ENCODE measurements at places on chromosomes 4 and X. TPM values are rescaled to one million over a fixed set of nuclear protein-coding genes. Genes with fewer than 3 reads are reported as not detected.

GRCh38 chr4:6209921-6210320 is 9.6 kb upstream of the JAKMIP1 start:
- H3K4me3 ChIP-seq: no peak overlapping the region
- no peaks in the 10 kb centered on the region for H3K4me1 ChIP-seq
- DNase-seq: no peak
- no peaks in the 10 kb centered on the region for H3K36me3 ChIP-seq
- H3K27me3 ChIP-seq: no peaks in the 10 kb centered on the region
- no peak overlapping the region for H3K27ac ChIP-seq

DNA sequence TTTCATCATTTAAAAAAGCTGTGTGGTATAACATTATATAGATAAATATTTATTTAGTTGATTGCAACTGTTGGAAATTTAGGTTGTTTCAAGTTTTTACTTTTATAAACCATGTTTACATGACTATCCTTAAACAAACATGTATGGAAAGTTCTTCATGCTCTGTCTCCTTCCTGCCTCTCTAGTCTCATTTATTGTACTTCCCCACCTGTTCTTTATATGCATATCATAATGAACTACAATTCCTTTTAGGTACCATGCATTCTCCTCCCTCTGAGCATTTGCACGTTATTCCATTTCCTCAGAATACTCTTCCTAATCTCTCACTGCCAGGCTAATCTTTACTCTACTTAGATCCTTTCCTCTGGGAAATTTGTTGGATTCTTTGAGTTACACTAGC is 16.9 kb upstream of the ADH6 start:
- peaks cover 5% of the 10 kb centered on the region for H3K36me3 ChIP-seq
- H3K27ac ChIP-seq: no peak overlapping the region
- no peak overlapping the region for H3K4me3 ChIP-seq
- H3K4me1 ChIP-seq: no peaks in the 10 kb centered on the region
- no peak for DNase-seq
- no peaks in the 10 kb centered on the region for H3K27me3 ChIP-seq

The OPRPN gene
- total RNA-seq: not detected

The LSM6 gene
- total RNA-seq: 78.3 TPM

GRCh38 chr4:82865592-82865991 is 25.4 kb downstream of the SEC31A start:
- no peak for DNase-seq
- no peaks in the 10 kb centered on the region for H3K4me1 ChIP-seq
- no peak overlapping the region for H3K4me3 ChIP-seq
- peaks cover 81% of the 10 kb centered on the region for H3K36me3 ChIP-seq
- no peaks in the 10 kb centered on the region for H3K27me3 ChIP-seq

- no peak for DNase-seq
- no peak overlapping the region for H3K4me3 ChIP-seq
- H3K27ac ChIP-seq: no peak overlapping the region
- no peaks in the 10 kb centered on the region for H3K4me1 ChIP-seq
Observed at GRCh38 chr4:118077767-118078105, 43.5 kb downstream of the NDST3 start.

The SLC25A43 gene
- 4.2 TPM for total RNA-seq

The TECRL gene
- total RNA-seq: not detected

The SLITRK2 gene
- 0.09 TPM for total RNA-seq

DNA sequence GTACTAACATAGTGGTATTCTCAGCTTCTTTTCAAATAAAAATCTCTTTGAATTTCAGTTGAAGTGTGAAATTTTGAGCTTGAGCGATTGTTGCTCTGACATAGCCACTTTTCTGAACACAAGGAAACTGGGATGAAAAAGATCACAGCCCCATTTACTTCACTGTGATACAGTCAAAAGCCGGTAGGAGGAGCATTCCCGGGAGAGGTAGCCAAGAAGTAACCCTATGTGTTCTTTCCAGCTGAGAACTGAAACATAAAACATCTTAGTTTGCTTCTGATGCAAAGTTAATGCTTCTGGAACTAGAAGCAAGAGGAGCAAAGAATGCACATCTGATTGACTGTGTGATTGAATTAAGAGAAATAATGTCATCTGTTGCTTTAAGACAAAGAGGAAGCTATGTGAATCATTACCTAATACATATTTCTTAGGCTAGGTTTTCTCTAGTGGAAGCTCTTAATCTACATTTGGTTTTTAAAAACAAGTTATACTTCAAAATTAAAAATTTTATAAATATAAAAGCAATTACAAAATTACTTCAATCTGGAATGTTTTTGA is 88.3 kb upstream of the UNC5C start:
- no peaks in the 10 kb centered on the region for H3K27me3 ChIP-seq
- H3K4me1 ChIP-seq: no peaks in the 10 kb centered on the region
- H3K27ac ChIP-seq: no peak overlapping the region
- DNase-seq: peak; percentile 28
- no peak overlapping the region for H3K4me3 ChIP-seq

- H3K4me1 ChIP-seq: no peaks in the 10 kb centered on the region
- H3K4me3 ChIP-seq: no peak overlapping the region
- H3K27ac ChIP-seq: no peak overlapping the region
- no peak for DNase-seq
Observed at GRCh38 chr4:85455942-85456341, 19.0 kb upstream of the ARHGAP24 start.

The PRSS12 gene
- total RNA-seq: 5.4 TPM

DNA sequence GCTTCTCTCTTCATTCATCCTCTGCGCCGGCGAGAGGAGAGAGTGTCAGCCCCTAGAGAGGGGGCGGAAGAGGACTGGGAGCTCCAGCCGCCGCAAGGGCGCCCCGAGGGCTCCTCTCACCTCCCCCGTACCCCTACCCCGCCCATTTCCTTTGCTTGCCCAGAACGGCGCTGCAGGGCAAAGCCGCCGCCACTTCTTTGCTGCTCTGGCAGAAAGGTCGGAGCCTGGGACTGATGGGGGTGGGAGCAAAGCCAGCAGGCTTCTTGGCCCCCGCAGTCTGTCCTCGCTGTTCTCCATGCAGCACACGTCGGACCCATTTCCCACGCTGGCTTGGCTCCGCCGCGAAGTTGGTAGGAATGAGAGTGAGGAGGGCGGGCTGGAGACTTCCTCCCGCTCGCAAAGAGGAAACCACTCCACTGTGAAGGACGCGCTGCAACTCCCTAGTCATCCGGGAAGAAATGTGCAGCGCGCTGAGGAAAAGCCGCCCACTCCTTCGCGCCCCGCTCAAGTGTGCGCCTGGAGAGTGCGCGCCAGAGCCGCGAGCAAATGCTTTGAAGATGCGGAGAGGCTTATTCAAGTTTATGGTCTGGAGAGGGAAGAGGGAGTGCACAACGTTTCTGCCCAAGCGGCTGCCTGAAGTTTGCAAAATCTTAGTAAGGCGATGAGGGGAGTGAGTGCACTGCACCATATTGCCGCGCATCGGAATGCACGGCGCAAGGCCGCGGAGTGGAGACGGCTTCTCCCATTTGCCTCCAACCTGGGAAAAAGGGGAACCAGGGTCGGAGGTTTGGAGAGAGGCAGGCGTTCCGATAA is 2.8 kb upstream of the PCDH7 start:
- peaks cover 1% of the 10 kb centered on the region for H3K36me3 ChIP-seq
- no peak overlapping the region for H3K27ac ChIP-seq
- H3K27me3 ChIP-seq: peaks cover 8% of the 10 kb centered on the region
- DNase-seq: peak; percentile 83

DNA sequence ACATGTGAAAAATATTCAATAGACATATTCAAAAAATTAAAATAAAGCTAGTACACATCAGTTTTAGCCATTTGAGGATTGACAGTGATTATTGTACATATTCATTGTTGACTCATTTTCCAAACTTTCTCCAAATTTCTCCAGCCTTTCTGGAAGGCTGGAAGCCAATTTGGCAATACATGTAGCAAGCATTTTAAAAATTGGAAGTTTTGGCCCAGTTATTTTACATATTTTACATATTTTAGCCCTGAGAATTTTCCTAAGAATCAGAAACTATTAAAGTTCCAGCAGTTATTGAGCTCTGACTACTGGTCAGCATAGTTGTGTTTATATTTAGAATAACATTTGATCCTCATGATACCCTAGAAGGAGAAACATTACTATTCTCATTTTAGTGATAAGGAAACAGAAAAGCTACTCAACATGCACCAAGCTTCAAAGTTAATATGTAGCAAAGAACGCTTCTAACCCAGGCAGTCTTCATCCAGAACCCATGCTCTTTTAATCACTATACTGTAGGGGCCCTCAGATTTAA is 3.2 kb downstream of the CABS1 start:
- no peaks in the 10 kb centered on the region for H3K27me3 ChIP-seq
- H3K4me1 ChIP-seq: no peaks in the 10 kb centered on the region
- no peak for DNase-seq
- no peak overlapping the region for H3K27ac ChIP-seq
- no peak overlapping the region for H3K4me3 ChIP-seq
- no peaks in the 10 kb centered on the region for H3K36me3 ChIP-seq

The ZNF157 gene
- 0.81 TPM for total RNA-seq

The PROM1 gene
- 98.3 TPM for total RNA-seq

The NUP62CL gene
- total RNA-seq: 4.3 TPM
